ENCODE measurements at places on chromosomes 2 and 18. TPM values are rescaled to one million over a fixed set of nuclear protein-coding genes. Genes with fewer than 3 reads are reported as not detected.

The SERPINB10 gene
- total RNA-seq, result not detected

The NAT8 gene
- not detected for total RNA-seq

The CCDC148 gene
- total RNA-seq, result 0.65 TPM

The SMYD5 gene
- total RNA-seq, result 11.0 TPM

The DDX18 gene
- 27.8 TPM for total RNA-seq

The ARPC2 gene
- 297 TPM for total RNA-seq

The OSBPL1A gene
- total RNA-seq, result 6.8 TPM

The RNF152 gene
- total RNA-seq, result 123 TPM

The RFX8 gene
- total RNA-seq, result 0.49 TPM

The CDH7 gene
- total RNA-seq, result under 0.01 TPM

The CD207 gene
- total RNA-seq, result 0.16 TPM

The SPDYA gene
- total RNA-seq, result 1.3 TPM

The RGPD4 gene
- total RNA-seq, result not detected

The SLC9A4 gene
- under 0.01 TPM for total RNA-seq

The PRKAG3 gene
- total RNA-seq, result not detected

The RAPGEF4 gene
- total RNA-seq, result 11.8 TPM

The MYL12B gene
- 924 TPM for total RNA-seq

The FASTKD1 gene
- 27.2 TPM for total RNA-seq

The SP5 gene
- total RNA-seq, result not detected

The PSTPIP2 gene
- 3.6 TPM for total RNA-seq

The SPP2 gene
- not detected for total RNA-seq

The DPYSL5 gene
- total RNA-seq, result not detected

The MARCHF7 gene
- 124 TPM for total RNA-seq

The ANKRD29 gene
- total RNA-seq, result 4.9 TPM

The PUS10 gene
- total RNA-seq, result 5.7 TPM

The TOGARAM2 gene
- total RNA-seq, result 0.13 TPM

The C2orf15 gene
- under 0.01 TPM for total RNA-seq

The COL3A1 gene
- total RNA-seq, result 22.5 TPM

The ADGRF3 gene
- total RNA-seq, result 0.06 TPM

The MERTK gene
- 11.2 TPM for total RNA-seq

The GCKR gene
- total RNA-seq, result under 0.01 TPM

The AOX1 gene
- total RNA-seq, result 2.7 TPM

The BMPR2 gene
- 104 TPM for total RNA-seq

The RAX gene
- not detected for total RNA-seq

The CRACDL gene
- total RNA-seq, result 2.9 TPM

The ANKRD44 gene
- total RNA-seq, result 3.6 TPM

The DIPK1C gene
- not detected for total RNA-seq

The LRRC30 gene
- total RNA-seq, result not detected

The FAM237A gene
- total RNA-seq, result not detected

The CASP10 gene
- 59.7 TPM for total RNA-seq

The NEU4 gene
- total RNA-seq, result not detected

The MOGAT1 gene
- not detected for total RNA-seq

Data from bladder microvascular endothelial cell (primary cell).